ENCODE measurements at places on chromosomes 2 and 18.

DNA sequence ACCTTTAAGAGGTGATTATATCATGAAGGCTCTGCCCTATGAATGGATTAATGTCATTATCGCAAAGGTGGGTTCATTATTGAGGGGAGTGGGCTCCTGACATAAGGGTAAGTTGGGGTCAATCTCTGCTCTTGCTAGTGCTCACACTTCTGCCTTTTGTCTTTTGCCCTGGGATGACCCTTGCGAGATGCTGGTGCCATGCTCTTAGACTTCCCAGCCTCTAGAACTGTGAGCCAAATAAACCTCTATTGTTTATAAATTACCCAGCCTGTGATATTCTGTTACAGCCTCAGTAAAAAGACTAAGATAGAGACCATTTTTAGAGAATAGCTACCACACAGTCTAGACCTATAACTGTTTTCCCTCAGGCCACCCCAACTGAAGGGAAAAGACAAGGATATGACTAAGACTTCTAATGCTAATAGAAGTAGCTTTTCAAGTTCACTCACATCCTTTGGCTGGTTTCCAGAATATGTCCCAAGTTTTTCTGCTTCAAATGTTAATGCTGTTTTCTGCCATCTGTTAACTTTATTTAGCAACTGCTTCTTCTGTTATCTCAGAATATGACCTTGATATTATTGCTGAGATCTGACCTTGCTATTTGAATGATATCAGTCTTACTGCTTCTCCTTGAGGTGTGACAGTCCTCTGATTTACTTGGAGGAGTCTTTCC is 65.1 kb upstream of the STAM2 start:
- no peak for DNase-seq

- no peak for DNase-seq
These were observed 201.7 kb downstream of the NRP2 start for GRCh38 chr2:205883965-205884364.

- DNase-seq = no peak
These were observed 36.4 kb upstream of the ZCCHC2 start for GRCh38 chr18:62486290-62486964.

DNA sequence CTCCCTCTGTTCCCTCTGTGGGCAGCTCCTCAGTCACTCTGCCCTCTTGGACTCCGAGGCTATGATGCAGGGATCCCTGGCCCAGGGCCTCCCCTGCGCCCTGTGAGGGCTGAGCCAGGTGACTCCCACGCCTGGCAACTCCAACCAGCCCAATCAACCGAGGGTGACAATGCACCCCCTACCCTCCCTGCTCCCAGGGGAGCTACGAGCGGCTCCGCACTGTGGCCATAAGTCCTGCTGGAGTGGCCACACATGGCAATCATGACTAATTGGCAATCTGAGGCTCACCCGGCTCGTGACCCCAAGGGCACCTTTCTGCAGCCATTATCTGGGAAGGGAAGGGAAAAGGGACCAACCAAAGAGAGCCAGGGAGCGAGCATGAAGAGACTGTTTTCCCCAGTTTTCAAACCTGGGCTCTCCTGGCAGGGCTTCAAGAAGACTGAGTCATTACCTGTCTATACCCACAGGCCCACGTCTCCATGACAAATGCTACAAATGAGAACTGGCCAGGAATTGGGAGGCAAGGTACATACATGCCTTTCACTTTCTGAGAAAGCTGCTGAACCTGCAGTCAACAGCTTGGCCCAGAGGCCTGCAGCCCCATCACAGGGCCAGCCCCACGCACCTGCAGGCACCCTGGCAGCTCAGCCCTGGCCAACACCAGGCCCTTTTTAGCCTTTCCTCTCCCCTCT is 45.1 kb downstream of the RPL31 start:
- no peak for DNase-seq

- DNase-seq = no peak
These were observed 40.3 kb downstream of the ARMC9 start for GRCh38 chr2:231238689-231239088.

- no peak for DNase-seq
These were observed 56.2 kb upstream of the ROCK1 start for GRCh38 chr18:21167641-21168377.

- no peak for DNase-seq
These were observed 162.7 kb downstream of the SP3 start for GRCh38 chr2:173802518-173802917.

All from activated T-helper 2 cell treated with anti-CD3 and anti-CD28 coated beads, Interferon-gamma antibody, Interleukin-2, Interleukin-4, amounts not matched to agents 10 μg/mL and 5 μg/mL and 100 μg/mL, durations not matched to agents 14 hours and 24 hours and 36 hours (primary cell).